ENCODE measurements at places on chromosomes 4 and X. TPM values are rescaled to one million over a fixed set of nuclear protein-coding genes. Genes with fewer than 3 reads are reported as not detected.

DNA sequence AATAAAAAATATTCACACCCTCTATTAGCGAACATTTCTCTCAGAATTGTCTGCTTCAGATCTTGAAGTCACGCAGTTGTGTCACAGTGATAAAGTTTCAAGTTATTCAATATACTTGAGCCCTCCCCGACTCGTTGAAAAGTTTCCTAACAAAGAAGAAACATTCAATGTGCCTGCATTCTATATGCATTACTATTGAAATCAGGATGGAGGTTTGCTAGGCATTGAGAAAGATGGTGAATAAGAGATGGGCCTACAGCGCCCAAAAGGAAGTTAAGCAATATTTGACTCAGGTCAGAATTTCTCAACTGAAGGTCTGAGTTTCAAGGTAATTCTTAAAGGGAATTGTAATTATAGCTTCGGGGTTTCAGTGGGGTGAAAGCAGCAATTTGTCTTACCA is 6.1 kb downstream of the TCEANC start:
- DNase-seq = no peak

DNA sequence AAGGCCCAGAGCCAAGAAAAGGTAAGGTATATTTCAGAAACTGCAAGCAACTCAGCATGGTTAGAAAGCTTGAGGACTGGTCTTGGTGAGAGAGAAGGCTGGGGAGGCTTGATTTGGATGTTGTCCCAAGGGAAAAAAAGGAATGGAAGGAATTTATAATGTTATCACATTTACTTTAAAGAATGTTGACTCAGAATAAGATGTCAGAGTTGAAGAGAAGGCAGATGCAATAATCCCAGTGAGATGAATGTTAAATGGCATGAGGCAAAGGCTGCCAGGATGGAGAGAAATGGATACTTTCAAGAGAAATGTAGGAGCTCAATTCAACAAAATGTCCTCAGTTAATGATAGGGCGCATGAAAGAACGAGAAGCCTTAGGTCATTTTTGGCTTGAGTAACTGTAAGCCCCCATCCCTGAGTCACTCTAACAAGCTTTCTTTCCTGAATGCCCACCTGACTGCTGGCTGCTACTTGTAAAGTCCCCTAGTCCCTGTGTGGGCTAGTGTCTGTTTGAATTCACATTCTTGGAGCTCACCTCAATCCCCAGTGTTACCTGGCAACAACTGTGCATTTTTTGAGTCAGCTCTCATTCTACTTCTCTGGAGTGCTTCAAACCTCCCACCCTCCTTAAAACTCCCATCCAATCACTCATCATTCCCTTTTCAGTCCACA is 103.0 kb upstream of the TAPT1 start:
- no peak for DNase-seq

DNA sequence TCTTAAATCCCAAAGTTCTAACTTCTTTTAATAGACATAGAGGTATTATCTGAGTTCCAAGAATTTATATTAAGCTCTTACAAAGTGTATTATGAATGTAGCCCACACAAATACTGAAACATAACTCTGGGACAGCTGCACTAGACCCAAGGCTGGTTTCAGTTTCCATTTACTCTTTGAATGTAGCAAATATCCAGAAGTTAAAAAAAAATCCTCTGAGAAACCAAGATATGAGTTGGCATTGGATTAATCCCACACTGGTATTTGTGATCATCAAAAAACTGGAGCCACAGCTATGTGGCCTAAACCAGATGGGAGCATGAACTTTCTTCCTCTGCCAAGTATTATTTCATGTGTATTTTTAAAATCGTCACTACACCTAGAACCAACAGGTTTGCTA is 23.6 kb upstream of the SMPX start:
- DNase-seq = no peak

GRCh38 chr4:154741922-154742850 is 1.6 kb upstream of the LRAT start:
- DNase-seq = peak; percentile 76

DNA sequence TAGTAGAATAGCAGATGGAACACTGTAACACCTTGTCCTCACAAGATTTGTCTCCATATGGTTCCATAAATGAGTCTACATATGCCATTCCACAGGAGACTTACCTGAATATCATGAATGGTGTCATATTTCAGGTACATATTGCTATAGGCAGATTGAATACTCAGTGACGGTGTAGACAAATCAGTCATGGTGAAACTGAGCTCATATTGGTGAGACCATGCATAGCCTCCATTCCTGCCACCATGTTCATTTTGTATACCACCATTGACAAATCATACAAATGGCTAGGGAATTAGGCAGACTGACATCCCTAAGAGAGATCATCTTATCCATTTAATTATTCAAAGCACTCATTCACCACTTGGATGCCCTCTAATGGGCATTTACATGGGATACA is 38.0 kb upstream of the SPP1 start:
- DNase-seq = no peak

GRCh38 chr4:182928061-182928460 is 10.9 kb upstream of the DCTD start:
- DNase-seq = peak; percentile 48

DNA sequence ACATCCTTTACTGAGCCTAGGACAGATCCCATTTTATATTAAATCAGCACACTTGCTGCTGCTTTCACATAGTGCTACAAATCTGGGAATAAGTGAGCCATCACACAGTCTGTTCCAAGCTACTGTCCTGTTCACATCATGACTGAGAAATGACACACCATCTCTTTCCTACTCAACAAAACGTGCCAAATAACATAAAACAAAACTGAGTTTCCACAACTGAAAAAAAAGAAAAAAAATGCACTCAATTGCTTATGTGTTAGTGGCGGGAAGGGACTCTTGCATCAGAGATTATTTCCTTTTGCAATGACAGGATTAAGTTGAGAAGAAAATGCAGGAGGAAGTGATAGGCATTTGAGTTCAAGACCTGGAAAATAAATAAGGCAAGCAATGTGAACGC is 109.0 kb downstream of the SHROOM4 start:
- no peak for DNase-seq

- DNase-seq = no peak
Measured at GRCh38 chr4:162912482-162912881, 254.2 kb downstream of the NAF1 start.

GRCh38 chrX:120450163-120450562 is 18.9 kb downstream of the LAMP2 start:
- no peak for DNase-seq

The TRO gene
- total RNA-seq = 51.0 TPM

The XG gene
- 1.0 TPM for total RNA-seq

The ARHGAP6 gene
- total RNA-seq = 0.55 TPM

All from WTC11 (cell line).